Activated naive CD8-positive, alpha-beta T cell treated with anti-CD3 and anti-CD28 coated beads, Interleukin-2, amount 10 ng/mL, durations not matched to agents 7 days and 5 days (primary cell): ENCODE measurements at places on chromosomes 12 and 14.

DNA sequence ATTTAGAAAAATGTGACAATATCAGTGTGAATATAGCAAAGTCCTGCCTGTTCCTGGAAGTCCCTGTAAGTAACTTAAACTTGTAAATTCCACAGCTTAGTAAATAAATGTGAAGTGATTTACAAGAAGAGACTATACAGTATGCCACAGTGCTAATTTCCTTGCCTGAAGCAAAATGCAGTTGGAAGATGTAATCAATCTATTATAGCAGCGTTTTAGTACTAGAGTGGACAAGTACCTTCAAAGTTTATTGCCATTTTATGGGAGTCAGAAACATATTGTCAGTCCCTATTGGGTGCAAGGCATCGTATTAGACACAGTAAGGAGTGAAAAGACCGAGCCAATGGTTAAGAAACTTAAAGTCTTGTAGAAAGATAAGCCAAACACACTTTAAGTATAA, 94.1 kb downstream of the TRHDE start:
- DNase-seq, result no peak

- no peak for DNase-seq
Measured at GRCh38 chr12:122661246-122661645, 41.9 kb downstream of the HCAR2 start.

DNA sequence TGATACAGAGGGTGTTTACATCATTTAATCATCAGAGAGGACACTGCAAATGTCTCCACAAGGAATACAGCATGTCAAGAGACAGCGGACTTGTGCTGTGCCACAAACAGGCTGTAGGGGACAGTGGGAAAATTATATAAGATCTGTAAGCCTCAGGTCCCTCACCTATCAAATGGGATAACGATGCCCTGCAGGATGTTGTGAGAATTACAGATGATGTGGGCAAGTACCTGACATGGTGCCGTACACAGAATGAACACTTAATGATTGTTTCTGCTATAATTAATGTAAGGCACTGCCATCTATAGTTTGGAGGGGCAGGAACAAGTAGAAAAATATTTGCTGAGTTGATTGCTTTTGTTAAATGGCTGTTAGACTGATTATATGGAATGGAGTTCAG, 81.9 kb upstream of the GTF2A1 start:
- DNase-seq, result no peak

GRCh38 chr12:62517887-62518286, 51.3 kb downstream of the MON2 start:
- DNase-seq, result no peak

GRCh38 chr14:34671716-34672115, 41.8 kb upstream of the SNX6 start:
- DNase-seq, result no peak

DNA sequence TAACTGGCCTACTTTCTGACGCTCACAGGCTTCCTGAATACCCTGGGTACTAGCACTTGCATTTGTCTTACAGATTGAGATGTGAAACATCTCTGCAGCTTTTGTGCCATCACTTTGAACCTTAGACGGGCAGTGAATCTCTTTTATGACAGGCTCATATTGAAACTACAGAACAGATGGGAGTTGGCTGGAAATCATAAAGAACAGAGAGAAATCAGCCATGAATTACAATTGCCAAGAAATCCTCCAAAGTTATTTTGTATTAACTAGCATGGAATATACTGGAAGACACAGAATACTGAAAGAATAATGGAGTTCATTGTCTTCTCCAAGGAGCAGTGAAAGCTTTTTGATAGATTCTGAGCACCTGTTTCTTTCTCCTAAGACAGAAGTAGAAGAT, 32.7 kb downstream of the MYF5 start:
- DNase-seq, result no peak

DNA sequence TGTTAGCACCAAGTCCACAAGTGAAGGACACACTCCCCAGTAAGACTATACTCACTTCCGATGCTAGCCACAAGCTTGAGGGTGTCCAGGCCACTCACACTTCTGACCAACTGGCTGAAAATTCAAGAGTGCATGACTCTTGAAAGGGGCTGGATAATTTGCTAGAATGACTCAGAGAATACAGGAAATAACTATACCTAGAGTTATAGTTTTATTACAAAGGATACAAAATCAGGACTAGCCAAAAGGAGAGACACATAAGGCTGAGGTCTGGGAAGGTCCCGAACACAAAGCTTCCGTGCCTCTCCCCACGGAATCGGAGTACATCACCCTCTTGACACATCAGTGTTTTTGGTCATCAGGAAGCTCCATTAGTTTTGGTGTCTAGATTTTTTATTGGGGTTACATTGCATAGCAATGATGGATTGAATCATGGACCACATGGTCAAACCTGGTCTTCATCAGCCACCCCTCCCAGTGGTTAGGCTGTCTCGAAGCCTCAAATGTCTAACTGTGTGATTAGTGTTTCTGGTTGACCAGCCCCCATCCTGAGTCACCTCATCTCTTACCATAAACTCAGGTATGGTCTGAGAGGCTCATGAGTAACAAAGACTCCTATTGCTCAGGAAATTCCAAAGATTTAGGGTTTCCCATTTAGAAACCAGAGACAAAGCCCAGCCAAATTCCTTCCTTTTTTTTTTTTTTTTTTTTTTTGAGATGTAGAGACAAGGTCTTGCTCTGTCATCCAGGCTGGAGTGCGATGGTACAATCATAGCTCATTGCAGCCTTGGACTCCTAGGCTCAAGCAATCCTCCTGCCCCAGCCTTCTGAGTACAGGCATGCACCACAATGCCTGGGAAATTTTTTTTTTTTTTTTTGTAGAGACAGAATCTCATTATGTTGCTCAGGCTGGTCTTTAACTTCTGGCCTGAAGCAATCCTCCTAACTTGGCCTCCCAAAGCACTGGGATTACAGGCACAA, 472.0 kb upstream of the TBX3 start:
- no peak for DNase-seq

DNA sequence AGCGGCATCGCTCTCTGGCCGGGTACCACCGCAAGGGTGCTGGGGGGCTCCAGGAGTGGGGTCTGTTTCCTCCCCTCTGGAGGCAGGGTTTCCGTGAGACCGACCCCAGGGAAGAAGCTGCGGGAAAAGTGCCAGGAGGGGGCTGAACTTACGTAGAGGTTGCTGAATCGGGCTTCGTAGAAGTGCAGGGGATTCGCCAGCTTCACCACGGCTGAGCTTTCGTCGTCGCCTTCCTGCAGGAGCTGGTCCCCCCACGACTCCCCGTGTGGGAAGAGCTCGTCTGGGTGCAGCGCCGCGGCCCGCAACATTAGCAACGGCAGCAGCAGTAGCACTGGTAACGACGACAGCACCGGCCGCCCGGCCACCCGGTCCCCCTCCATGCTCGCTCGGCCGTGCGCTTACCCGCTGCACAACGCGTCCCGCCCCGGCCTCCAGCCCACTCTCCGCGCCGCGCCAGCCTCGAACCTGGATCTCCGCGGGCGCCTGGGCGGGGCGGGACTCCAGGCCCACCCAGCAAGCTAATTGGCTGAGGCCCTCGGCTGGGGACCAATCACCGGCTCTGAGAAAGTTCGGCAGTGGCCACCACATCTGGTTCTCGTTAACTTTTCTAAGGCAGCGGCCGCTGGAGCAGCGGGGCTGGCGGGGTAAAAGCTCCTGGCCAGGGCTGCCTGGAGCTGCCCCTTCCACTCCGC, at the start of gene NID2:
Gene NID2 (minus strand): TSS at position 445 of the 692 bp plus-strand sequence. CDS start 65 bp downstream, at position 380.
- peak; percentile 69 for DNase-seq

DNA sequence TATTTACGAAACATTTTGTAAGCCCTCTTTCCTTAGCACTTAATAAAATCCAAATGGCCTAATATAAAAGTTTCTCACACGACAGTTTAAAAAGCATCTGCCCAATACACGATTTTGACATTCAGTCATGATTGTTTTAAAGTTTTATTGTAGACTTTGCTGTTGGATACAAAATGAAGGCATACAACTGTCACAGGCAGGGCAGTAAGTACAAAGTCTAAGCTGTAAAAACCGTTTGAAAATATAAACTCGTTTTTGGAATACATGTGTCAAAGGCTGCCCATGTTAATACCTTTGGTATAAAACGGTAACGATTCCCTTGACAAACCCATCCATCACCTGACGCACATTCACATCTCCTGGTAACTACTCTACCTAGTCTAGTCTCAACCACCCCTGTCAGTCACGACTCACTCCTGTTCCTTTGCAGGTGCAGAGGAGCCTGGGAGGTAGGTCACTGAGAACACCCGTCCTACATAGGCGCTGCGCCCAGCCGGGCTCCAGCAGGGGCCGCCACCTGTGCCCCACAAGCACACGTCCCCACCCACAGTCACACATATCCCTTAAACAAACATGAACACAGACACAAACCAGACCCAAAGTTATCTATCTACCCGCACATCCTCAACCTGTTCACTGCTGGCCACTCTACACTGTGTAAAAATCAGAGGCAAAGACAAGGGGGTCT, 27.1 kb downstream of the KCTD10 start:
- DNase-seq, result no peak

DNA sequence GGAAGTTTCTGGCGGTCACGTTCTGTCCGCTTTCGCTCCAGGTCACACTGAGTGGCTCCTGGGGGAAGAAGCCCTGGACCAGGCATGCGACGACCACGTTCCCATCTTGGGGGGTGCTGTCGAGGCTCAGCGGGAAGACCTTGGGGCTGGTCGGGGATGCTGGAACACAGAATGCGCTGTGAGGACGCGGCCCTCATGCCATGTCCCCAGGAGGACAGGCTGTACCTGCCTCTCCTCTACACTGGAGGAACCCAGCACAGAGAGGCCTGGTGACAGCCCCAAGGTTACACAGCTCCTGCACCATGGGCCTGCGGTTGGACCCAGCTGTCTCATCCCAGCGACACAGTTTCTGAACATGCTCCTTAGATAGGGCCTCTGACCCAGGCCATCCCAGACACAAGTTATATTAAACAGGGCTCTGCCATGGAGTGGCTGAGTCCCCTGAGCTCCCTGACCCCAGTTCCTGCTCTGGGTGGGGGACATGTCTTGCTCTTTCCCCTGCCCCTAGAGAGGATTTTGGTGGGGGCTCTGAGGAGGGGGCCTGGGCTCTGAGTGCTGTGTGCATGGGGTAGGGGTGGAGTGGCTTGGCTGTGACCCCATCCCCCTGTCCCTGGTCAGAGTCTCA, 62.0 kb downstream of the TMEM121 start:
- DNase-seq, result no peak

DNA sequence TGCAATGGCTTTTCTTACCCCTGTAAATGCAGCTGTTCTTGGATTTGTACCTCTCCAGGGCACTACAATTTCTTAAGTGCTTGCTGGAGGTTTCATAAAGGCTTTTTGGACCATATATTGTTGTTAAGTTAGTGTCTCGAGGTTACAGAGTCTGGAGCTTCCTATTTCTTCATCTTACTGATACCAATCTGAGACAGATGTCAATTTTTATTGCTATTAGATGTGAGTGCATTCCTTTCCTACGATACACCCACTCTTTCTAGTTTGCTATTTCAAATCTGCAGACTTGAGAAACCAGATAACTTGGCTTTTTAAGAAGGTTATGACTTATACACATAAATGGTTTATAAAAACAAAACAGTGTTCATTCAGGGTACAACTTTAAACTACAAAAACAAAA, 2.1 kb downstream of the NOXRED1 start:
- DNase-seq, result no peak

- DNase-seq, result no peak
Measured at GRCh38 chr14:39683691-39684260, 251.5 kb upstream of the FBXO33 start.

- DNase-seq, result no peak
Measured at GRCh38 chr12:117680312-117680711, 288.5 kb downstream of the KSR2 start.

DNA sequence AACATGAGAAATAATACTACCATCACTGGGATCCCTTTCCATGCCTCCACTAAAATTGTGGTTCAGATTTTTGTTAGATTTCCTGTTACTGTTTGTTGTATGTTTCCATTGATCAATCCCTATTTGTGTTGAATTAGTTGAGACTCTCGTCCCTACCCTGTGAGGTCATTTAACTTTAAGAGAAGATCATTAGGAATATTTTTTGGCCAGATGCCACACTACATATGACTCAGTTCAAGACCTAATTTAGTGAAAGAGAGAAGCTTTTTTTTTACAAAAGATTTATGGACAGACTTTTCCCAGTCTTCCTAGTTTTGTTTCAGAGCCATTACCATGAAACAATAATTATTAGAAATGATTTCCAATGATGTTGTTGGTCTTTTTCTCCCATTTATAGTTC, 35.5 kb downstream of the CPSF6 start:
- DNase-seq, result no peak

DNA sequence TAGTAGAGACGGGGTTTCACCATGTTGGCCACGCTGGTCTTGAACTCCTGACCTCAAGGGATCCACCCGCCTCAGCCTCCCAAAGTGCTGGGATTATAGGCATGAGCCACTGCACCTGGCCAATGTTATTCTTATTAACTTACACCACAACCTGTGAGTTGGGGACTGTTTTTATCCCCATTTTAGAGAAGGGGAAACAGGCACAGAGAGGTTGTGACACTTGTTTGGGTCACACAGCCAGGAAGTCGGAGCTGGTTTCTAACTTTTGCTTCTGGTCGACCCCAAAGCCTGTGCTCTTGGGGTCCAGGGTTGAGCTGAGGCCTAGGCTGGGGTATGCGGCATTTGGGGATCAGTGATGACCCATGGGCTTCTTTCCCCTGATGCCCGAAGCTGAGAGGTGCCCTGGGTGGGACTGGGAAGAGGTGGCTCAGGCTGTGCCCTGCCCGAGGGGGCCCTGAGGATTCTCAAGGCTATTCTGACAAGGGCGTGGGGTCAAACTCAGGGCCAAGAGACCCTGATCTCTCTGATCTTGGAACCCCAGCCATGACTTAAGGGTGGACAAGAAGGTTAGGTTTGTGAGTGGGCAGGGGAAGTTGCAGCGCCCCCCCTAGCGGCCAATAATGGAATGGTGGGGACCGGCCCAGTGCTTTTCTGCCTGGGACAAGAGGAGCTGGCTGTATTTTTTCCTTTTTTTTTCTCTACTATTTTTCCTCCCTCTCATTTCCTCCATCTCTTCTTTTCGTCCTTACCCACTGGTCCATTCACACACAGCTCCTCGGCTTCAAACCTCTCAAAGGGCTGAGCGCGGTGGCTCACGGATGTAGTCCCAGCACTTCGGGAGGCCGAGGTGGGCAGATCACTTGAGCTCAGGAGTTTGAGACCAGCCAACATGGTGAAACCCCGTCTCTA, 3.0 kb downstream of the SDSL start:
- peak; percentile 75 for DNase-seq

GRCh38 chr12:47561746-47562145, 144.1 kb downstream of the RPAP3 start:
- no peak for DNase-seq

- DNase-seq, result no peak
Measured at GRCh38 chr12:113870035-113870434, 96.1 kb downstream of the RBM19 start.

DNA sequence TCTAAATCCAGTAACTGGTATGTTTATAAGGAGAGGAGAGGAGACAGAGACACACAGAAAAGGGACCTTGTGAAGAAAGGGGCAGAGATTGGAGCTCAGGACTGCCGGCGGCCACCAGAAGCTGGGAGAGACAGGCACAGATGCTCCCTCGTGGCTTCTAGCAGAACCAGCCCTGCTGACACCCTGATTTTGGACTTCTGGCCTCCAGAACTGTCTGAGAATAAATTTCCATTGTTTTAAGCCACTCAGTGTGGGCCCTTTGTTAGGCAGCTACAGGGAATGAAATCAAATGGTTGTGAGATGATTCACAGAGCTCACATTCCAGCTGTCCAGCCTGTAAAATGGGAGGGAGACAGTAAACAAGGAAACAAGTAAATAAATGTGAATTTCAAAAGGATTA, 47.6 kb downstream of the TMEM132C start:
- DNase-seq, result no peak
